ENCODE measurements at places on chromosomes 3 and 15.

- DNase-seq: no peak
Measured at GRCh38 chr3:52253314-52254304, 8.1 kb downstream of the PPM1M start.

- DNase-seq: no peak
Measured at GRCh38 chr3:126537730-126538281, 13.9 kb downstream of the CHST13 start.

DNA sequence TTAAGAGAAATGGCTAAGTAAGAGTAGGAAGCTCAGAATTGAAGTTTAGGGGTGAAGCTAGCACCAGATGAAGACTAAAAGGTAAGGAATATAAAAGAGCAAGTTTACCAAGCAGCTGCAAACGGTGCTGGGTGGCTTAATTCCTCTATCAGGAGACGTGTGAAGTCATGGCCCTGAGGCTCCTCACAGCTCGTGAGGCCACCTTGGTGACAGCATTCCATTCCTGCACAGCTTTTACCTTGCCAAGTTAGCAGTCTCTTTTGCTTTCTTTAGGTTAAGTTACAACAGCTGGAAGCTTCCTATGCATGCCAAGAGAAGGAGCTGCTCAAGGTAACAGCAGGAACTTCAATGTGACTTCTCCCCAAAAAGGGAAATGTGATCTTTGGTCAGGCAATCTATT, 6.4 kb downstream of the TMCO5A start:
- no peak for DNase-seq

DNA sequence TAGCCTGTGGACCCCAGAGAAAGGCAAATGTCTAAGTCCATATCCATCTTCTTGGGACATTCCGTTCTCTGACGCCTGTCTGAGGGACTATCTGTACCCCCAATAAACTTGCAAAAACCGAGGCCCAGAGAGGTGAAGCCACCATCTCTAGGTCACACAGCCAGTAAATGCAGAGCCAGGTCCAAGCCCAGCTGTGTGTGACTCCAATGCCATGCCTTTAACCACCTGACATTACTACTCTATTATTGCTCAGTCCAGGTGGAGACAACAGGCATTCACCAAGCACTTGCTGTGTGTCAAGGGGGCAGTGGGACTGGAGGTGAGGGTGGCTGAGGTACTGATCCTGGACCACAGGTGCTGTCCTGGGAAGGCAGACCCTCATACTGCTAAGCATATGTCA, 25.4 kb downstream of the CYP8B1 start:
- no peak for DNase-seq

DNA sequence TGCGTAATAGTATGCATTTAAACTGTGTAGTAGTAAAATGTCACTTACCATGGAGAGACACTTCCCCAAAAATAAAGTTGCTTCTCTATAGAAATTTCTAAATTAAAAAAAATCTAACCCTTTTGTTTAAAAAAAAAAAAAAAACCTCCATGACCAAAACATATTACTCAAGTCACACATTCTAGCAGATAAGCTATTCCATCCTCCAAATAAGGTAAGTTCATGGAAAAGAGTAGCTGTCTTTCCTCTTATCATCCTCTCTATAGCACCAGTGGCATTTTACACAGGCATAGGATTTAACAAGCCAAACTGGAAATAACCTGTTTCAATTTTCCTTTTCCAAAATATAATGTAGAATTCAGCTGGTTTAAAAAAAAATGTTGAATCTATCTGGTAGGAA, 57.4 kb downstream of the LRRFIP2 start:
- no peak for DNase-seq

DNA sequence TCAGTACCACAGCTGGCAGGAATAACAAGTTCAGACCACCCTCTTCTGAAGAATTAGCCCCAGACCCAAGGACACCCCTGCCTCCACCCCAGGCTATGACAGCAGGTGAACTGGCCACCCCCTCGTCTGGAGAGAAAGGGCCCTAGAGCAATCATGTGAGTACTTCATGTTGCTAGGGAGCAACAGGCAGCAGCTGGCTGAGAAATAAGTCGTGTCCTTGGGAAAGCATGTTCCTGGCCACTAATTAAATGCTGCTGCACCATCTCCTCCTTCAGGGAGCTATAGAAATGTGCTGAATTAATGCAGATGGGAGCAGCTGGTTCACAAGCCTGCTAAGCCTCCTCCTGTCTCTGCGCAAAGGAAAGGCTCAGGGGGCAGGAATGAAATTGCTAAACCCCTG, 31.5 kb downstream of the MRPS11 start:
- no peak for DNase-seq

DNA sequence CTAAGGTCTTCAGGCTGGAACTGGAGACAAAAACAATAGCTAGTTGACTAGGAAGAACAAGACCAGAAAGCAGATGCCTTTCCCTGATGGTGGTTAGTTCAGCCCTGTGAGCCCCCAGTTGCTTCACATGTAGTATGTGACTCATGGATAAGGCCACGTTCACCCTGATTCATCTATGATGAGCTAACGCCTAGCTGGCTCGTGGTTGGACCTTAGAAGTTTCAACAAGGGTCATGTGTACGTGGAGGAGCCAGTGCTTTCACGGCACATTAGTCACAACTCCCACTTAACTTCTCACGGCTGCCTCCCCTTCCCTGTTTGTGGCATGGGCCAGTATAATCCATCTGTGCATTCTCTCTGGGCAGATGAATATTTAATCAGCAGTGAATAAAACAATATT, 20.6 kb downstream of the COL8A1 start:
- DNase-seq: no peak

GRCh38 chr15:38671675-38672254, 107.2 kb upstream of the RASGRP1 start:
- DNase-seq: no peak

GRCh38 chr3:54932606-54933005, 4.7 kb upstream of the LRTM1 start:
- DNase-seq: no peak

- no peak for DNase-seq
Measured at GRCh38 chr15:60772395-60773120, 293.6 kb upstream of the ICE2 start.

DNA sequence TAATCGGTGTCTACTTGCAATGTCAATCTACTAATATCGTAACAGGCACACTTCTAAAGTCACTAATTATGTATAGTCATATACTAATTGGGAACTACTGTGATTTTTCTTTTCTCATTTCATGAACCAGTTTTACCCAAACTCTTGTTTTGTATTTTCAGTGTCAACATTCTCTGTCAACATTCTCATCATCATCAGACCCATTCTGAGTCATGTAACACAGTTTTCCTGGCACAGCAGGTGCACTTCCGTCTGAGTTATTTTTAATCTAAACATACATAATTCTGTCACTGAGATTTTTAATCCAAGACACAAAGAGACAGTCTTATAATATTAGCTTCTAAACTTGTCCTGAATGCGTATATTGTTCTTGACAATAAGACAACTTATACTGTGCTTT, 205.1 kb upstream of the EIF1B start:
- no peak for DNase-seq
